ENCODE measurements at places on chromosomes 11 and 22.

DNA sequence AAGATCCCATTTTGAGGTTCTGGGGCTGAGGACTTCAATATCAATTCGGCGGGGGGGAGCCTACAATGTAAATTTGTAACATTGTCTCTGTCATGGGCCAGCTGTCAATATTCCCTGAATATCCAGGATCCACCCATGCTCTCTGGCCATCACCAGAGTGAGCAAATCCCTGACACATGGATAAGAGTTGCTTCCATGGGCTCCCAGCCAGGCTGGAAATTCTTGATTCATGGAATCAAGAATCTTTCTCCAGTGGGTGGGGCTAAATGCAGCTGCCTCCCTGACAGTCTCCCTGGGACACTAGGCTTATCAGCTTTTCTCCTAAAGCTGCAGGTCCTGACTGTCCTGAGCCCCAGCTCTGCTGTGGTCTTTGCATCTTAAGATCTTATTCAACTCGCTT is 86.9 kb upstream of the IGLL5 start:
- DNase-seq = no peak

DNA sequence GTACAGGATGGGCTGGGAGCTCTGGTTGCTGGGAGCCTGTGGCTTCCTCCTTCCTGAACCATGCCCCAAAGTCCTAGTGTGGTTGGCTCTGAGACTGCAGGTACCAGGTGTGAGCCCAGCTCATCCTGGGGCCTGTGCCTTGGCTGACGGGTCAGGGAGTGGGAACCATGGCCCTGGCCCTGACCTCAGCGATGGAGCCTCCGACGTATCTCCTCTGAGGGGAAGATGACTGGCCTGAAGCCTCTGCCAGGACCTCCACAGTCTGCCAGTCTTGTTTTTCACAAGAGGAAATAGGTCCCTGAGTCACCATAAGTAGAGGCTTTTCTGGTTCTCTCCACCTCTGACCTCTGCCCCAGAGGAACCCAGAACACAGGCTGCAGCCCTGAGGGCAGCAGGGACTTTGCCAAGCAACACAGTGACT is 3.4 kb downstream of the RCE1 start:
- no peak for DNase-seq

DNA sequence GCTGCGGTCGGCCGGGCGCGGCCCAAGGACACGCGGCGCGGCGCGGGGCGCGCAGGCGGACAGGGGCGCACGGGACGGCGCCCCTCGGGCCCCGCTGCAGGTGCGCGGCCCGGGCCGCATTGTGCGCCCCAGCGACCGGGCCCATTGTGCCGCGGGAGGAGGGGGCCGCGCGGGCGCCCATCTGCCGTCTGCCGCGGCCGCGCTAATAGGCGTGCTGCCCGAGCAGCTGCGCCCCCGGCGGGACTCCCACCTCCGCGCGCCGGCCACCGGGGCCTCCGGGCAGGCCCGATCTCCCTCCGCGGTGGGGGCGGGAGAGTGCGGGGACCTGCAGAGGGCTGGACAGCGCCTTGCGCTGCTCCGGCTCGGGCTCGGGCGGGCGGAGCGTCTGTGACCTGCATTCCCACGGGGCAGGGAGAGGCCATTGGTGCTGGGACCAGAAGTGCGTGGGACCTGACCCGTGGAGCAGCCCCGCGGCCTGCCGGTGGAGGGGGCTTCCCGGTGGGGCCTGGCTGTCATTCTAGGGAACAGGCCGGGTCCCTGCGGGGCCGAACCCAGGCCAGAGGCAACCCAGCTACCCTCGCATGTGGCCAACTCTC is 933 bp downstream of the BRSK2 start:
- no peak for DNase-seq

- DNase-seq = no peak
Observed at GRCh38 chr11:132850266-132850665, 682.0 kb downstream of the OPCML start.

- no peak for DNase-seq
Observed at GRCh38 chr22:39991159-39991860, 3.4 kb upstream of the FAM83F start.

- no peak for DNase-seq
Observed at GRCh38 chr22:27912101-27912500, 7.0 kb downstream of the PITPNB start.

- DNase-seq = no peak
Observed at GRCh38 chr11:71913756-71914526, 14.5 kb downstream of the XNDC1N start.

DNA sequence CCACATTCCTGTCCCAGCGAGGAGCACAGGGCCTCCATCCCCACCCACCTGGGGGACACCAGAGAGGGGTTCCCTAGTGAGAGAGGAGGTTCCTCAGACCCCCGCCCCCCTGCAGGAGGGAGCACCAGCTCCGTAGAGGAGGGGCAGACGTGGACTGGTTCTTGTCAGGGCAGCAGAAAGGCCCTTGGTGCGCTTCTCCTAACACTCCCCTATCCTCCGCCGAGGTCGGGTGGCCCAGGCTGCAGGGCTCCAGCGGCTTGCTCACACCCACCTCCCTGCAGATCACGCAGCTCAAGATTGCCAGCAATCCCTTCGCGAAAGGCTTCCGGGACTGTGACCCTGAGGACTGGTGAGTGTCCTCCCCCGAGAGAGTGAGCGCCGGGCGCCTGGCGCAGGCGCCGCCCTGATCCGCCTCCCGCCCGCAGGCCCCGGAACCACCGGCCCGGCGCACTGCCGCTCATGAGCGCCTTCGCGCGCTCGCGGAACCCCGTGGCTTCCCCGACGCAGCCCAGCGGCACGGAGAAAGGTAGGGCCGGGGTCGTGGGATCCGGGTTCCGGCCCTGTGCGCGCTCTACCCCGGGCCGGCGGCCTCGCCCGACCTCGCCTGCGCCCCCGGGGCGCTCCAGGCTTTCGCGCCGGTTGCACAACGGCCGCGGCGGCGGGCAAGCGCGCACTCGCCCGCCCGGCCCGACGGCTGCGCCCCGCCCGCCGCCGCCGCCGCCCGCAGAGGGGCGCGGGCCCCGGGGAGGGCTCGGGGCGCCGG is 5.1 kb downstream of the TBX1 start:
- no peak for DNase-seq

- DNase-seq = no peak
Observed at GRCh38 chr11:126978911-126979310, 21.7 kb downstream of the KIRREL3 start.

DNA sequence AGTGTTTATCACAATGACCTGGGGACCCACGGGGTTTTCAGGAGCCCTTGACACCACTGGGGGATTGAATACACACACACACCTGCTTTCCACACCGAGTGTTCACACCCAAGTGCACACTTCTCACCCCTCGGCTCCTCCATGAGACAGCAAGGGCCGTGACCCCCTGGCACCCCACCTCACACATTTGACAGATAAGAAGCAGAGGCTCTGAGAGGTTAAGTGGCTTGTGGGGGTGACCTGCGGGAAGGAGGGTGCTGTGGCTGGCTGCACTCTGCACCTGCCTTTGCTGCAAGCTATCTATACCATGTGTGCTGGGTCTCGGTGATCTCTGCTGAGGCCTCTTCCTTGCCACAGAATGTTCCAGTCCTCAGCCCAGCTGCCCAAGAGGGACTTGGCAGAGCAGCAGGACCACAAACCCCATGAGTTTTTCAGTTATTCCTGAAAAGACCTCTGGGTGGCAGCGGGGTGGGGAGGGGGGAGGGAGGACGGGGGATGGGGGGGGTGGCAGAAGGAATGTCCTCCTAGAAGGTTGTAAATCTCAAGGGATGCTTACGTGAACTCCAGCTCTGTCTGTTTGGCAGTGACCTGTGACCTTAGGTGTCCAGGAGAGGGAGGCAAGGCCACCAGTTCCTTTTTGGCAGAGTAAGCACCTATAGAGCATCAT is 47.9 kb upstream of the RFPL3 start:
- no peak for DNase-seq
